ENCODE measurements at places on chromosomes 7 and 10.

DNA sequence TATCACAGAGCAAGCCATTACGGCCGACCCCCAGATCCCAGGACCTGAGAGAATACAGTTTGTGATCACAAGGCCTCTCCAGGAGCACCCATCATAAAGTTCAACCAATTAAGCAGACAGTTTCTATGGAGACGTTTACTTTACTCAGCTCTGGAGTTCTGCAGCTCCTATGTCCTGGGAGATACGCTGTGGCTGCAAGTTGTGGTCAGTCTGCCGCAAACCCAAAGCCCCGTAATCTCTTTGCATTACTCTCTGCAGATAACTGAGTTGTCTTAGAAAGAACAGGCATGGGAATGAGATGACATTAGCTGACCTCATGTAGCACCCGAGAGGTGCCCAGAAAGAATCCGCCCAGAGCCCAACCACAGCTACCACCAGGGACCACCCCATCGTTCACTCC, 305.1 kb downstream of the FGFR2 start:
- no peak for DNase-seq

DNA sequence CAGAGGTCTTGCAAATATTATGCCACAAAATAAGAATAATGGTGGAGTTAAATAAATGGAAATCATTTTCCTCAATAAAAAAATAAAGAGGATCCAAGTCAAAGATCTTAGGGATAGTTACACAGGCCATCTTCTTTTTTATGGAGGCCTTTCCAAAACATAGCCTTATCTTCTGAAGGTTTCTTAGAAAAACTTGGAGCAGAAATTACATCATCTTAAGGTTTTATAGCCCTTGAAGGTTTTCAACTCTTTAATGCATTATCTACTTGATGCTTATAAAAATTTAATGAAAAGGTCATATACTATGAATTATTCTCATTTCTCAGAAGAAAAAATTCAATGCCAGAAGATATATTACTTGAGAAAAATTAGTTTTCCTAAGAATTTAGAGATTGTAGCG, 94.2 kb upstream of the LAMB4 start:
- no peak for DNase-seq

- DNase-seq = no peak
Observed at GRCh38 chr7:27802999-27803398, 63.0 kb downstream of the TAX1BP1 start.

DNA sequence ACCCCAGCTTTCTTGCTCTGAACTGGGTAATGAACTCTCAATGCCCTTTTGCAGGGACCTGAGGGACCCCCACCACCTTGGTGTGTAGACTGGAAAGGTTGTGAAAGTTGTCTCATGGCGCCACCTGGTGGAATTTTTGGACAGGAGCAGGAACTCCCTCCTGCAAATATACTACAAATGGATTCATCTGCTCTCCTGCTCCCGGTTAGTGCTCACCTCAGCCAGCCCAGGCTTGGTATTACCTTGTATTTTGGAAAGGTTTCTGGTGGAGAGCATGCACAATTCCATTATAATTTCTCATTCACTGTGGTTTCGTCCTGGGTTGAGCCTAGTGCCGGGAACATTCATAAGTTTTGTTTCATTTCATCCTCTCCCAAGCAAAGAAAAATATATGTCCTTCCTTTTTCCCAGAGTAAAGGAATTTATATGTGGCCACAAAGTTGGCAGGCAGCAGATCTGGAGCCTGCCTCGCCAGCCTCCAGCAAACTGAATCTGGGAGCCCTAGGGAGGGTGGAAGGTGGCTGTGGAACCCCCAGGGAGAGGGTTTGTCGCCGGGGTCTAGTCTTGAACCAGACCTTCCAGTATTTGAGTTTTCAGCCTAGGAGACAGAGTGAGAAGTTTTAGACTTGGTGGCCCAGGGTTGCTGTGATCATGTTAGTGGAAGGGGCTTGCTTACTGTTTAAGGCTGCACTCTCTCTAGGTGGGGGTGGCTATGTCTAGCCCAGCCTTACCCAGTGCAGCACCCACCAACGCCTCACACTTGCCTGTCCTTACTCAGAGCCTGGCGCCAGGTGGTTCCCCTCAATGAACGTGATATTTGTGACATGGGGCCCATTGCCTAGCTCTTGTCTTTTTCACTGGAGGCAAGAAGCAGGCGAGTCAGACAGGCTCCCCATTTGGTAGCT, 9.5 kb downstream of the FAM241B start:
- DNase-seq = peak; percentile 13

GRCh38 chr7:151389096-151389767, 20.6 kb downstream of the WDR86 start:
- no peak for DNase-seq

GRCh38 chr10:106436123-106436715, 728.3 kb downstream of the SORCS1 start:
- DNase-seq = peak; percentile 29

- no peak for DNase-seq
Observed at GRCh38 chr10:59285848-59286247, 76.5 kb downstream of the FAM13C start.

DNA sequence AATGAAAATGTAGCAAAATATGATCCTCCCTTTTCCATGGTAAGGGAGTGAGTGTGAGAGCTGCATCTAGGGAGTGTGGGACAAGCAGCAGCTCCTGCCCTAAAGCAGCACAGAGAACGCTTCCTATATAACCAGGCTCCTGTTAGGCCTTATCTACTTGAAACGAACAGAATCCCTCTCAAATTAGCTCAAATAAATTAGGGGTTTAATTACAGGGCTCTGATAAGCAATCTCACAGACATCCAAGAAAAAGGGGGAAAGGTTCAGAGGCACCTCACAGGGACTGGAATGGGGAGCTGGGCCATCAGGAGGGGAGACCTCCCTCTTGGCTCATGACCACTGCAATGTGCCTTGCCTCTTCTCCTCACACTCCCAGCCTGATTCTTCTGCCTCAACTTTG, 57.9 kb downstream of the PLPP4 start:
- DNase-seq = no peak

GRCh38 chr7:95396136-95397032, at the start of gene PON3:
Gene PON3, minus strand, starts transcription at chr7:95396375. Its CDS starts 25 bp downstream, at chr7:95396350.
- DNase-seq = no peak

- peak; percentile 68 for DNase-seq
Observed at GRCh38 chr7:81284576-81284975, 365.7 kb upstream of the SEMA3C start.

DNA sequence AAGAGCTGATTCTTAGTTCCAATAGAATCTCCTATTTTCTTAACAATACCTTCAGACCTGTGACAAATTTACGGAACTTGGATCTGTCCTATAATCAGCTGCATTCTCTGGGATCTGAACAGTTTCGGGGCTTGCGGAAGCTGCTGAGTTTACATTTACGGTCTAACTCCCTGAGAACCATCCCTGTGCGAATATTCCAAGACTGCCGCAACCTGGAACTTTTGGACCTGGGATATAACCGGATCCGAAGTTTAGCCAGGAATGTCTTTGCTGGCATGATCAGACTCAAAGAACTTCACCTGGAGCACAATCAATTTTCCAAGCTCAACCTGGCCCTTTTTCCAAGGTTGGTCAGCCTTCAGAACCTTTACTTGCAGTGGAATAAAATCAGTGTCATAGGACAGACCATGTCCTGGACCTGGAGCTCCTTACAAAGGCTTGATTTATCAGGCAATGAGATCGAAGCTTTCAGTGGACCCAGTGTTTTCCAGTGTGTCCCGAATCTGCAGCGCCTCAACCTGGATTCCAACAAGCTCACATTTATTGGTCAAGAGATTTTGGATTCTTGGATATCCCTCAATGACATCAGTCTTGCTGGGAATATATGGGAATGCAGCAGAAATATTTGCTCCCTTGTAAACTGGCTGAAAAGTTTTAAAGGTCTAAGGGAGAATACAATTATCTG, 1.6 kb downstream of the LRRTM3 start:
- DNase-seq = no peak

DNA sequence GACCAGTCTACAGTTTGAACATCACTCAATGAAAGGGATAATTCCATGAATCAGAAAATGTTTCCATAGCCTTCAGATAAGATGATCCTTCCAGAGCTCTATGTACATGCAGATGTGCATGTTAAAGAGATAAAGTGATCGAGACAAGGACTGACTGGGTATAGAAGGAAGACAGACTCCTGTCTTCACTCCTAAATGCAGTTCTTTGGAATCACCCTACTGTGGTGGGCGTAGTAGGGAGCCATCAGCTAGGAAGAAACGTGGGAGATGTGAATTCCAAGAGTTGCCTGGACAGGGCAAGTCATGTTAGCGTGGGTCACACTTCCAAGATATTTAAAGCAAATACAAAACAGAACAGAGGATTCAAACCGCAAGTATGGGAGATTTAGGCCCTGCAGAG, 23.9 kb downstream of the LOXL4 start:
- DNase-seq = no peak

- DNase-seq = no peak
Observed at GRCh38 chr10:132544744-132545658, 7.4 kb downstream of the INPP5A start.

GRCh38 chr7:12066521-12066920, 144.6 kb upstream of the TMEM106B start:
- DNase-seq = no peak

- no peak for DNase-seq
Observed at GRCh38 chr10:91616137-91616536, 16.7 kb downstream of the PPP1R3C start.

- DNase-seq = no peak
Observed at GRCh38 chr7:150936018-150936417, 42.1 kb downstream of the KCNH2 start.

DNA sequence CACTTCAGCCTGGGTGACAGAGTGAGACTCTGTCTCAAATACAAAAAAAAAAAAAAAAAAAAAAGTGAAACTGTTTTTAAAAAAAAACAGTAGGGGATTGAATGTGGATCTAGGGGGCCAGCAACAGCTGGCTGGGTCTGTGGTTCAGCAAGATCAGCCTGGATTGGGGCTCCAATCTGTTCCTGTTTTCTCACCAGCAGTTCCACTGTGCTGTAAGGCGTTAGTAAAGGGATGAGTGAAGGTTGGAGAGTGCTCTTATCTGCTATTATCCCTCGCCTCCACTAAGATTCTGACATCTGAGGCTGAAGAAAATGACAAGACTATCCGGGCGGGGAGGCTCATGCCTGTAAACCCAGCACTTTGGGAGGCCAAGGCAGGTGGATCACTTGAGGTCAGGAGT, 41.6 kb upstream of the GTF2IRD1 start:
- no peak for DNase-seq

- DNase-seq = no peak
Observed at GRCh38 chr7:15853832-15854470, 167.5 kb upstream of the MEOX2 start.

DNA sequence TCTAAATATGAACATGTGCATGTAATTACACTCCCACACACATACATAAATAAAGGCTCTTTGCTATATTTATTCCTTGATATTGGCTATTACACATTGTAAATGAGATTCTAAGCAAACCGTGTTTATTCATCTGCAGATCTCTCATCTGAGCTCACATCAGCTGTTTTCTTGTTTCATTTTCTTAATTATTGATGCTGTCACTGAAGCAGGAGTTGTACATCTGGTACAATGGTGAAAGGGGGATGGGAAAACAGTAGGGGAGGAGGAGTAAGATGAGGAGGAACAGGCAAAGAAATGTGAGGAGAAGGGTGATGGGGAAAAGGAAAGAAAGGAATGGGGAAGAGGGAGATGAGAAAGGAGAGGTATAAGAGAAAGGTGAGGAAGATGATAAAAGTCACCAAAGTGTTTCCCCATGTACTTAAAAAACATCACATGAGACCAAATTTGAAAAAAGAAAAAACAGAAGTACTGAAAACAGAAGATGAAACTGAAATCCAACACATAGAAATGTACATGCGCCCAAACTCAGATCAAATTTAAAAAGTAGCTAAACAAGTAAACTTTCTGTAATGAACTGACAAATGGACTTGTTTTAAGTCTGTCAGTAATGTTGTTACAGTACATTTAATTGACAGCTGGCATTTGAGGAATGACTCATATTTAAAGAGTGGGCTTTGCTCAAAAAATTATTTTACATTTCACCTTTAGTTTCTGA, 472.2 kb downstream of the ARL4A start:
- no peak for DNase-seq

GRCh38 chr10:90148116-90148855, 446.9 kb downstream of the KIF20B start:
- DNase-seq = no peak

DNA sequence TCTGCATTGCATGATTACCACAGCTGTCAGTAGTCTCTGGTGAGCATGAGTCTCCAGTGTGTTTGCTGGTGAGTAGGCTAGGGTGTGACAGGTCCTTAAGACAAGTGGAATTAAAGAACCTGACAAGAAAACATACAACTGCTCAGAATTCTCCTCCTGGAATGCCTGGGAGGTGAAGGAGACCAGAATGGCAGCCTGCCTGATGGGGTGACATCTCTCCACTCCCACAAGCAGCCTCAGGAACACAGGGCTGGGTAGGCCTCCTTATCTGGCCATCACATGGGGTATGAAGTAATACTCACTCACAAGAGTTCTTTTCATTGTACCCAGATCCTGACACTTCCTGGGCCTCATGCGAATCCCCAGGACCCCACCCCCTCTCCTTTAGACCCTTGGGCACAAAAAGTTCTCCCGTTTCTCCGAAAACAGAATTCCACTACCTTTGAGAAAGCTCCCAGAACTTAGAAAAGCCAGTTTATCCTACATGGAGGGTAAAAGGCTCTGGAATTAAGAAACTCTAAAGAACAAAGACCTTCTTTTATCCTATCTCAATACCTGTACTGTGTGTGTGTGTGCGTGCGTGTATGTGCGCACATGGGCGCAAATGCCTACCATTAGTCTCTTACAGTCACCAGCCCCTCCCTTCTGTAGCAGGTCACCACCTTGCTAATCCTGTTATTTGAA, 33.4 kb upstream of the C1GALT1 start:
- no peak for DNase-seq

GRCh38 chr7:42469341-42469740, 232.3 kb upstream of the GLI3 start:
- no peak for DNase-seq

DNA sequence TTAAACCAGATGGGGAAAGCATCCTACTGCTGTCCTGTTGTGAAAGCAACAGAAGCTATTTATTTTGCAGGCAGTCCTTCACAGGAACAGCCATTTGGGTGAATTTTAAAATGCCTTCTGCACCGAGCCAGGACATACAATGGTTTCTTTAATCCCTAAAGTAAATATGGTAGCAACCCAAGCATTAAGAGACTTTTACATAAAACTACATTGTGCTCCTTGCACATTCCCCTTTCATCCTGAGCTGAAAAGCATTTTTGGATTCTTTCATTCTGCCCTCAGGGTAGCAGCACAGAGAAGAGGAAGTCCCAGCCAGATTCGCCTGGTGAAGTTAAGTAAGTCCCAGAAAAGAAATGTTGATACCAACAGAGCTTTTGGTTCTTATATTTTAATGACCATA, 84.0 kb upstream of the FAM3C start:
- DNase-seq = no peak

Measured in HFFc6 (cell line).